Astrocyte of the spinal cord (primary cell): ENCODE measurements at places on chromosomes 13 and 19.

- DNase-seq, result no peak
Measured at GRCh38 chr13:78589206-78589605, 14.1 kb downstream of the POU4F1 start.

DNA sequence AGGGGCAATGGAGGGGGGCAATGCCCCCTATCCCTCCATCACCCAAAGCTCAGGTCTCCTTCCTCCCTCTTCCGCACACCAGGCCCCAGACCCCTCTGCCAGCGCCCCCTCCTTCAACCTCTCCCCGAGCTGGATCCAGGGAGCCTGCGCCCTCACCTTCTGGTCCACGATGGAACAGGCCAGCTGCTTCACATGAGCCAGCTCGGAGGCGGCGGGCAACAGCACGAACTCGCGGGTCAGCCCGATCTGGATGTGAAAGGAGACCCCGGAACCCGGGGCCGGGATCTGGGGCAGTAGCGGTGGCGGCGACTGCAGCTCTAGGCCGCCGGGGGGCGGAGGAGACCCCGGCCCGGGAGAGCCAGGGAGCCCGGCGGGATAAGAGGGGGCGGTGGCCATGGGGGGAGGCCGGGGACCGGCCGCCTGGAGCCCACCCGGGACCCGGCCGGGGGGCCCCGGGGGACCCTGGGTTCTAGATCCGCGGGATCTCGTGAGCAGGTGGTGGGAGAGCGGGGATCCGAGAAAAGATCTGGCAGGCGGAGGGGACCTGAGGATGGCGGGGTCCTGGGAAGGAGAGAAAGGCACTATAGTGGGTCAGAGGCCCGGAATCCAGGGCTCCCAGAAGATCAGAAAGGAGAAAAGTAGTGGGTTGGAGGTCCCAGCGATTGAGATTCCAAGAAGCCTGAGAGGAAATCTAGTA is 791 bp downstream of the PRKD2 start:
- DNase-seq, result no peak

DNA sequence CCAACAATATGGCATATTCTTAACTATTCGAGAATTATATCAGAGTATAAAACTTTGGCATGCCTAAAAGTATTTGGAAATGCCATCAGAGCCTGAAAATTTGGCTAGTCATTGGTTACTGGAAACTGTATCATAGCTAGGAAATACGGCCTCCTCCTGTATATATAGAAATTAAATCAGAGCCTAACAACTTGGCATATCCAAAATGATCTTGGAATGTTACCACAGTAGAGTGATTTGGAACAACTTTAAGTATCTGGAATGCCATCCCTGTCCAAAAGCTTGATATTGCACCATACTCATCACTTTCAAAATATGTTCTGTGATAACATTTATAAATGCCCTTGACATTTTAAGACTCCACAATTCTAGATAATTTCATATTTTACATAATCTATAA is 335.8 kb downstream of the SLITRK1 start:
- no peak for DNase-seq

- DNase-seq, result peak; percentile 43
Measured at GRCh38 chr19:6674868-6675305, 4.9 kb upstream of the TNFSF14 start.

DNA sequence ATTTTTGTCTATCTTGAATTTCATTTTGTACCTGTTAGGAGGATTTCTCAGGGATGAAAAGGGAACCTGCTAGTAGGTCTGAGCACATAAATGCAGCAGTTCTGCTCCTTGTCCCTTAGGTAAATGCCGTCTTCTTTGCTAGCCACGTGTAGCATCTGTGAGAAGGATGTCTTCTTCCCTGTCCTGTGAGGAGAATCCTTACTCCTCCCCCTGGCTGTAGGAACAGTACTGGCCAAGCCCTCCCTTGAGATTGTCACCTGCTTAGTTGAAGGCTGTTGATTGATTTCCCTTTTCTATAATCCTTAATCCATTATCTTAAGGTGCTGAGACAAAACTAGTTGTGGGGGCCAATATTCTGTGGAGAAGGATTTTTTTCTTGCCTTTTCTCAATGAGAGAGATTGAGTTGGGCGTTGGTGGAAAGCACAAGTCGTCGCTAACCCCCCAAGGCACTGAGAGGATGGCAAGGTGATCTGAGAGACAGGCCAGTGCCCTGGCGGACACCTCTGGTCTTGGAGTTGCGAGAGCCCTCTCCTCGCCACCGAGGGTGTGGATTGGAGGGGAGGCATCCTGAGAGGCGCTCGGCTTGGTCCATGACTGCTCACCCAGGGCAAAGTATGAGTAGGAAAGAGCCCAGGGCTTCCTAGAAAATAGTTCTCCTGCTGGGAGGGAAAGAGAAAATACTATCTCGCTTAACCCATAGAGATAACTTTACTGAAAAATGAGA is 216.7 kb downstream of the ATP8A2 start:
- no peak for DNase-seq

DNA sequence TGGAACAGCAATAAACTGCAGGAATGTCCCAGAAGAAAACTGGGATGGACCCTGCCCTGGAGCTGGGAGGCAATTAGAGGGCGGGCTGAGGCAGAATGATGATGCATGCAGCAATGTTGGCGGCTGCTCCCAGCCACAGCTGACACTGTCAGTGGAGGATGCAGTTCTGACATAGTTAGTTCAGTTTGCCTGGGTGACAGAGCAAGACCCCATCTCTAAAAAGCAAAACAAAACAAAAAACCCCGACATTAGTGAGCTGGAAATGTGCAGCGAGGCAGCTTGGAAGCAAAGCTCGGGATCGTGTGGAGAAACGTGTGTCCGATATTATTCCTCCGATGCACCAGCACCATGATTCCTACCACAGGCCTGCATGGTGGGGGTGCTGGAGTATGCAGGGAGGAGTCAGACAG is 110.1 kb upstream of the UQCRFS1 start:
- no peak for DNase-seq

DNA sequence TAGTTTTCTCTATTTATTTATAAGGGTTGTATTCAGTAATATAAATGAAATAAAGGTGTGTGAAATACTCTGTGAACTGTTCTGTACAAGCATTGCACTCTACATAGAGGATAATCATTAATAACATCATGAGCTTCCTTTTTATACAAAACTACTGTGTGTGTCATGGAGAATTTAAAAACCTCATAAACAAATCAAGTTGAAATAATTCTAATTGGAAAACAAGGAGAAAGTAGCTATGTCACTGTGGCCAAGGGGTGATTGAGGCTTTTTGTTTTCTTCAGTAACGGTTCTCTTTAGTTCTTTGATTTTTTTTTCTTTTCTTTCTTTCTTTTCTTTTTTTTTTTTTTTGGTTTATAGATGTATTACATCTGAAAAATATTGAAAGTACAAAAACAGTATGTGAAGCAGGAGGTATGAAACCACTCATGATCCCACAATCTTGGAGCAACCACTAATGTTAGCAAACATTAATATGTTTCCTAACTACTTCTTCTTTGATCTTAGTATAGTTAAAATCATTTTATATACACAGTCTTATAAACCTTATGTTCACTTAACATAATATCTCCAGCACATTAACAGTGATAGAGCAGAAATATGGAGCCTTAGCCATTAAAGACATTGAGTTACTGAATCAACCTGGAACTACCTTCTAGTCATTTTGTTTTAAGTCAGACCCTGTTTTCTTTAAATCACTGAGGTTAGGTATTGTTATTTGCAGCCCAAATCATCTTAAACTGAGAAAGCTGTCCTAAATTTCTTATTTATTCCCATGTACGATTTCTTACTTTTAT is 45.4 kb downstream of the WDFY2 start:
- DNase-seq, result no peak

- no peak for DNase-seq
Measured at GRCh38 chr13:34412817-34413375, 529.2 kb upstream of the NBEA start.

DNA sequence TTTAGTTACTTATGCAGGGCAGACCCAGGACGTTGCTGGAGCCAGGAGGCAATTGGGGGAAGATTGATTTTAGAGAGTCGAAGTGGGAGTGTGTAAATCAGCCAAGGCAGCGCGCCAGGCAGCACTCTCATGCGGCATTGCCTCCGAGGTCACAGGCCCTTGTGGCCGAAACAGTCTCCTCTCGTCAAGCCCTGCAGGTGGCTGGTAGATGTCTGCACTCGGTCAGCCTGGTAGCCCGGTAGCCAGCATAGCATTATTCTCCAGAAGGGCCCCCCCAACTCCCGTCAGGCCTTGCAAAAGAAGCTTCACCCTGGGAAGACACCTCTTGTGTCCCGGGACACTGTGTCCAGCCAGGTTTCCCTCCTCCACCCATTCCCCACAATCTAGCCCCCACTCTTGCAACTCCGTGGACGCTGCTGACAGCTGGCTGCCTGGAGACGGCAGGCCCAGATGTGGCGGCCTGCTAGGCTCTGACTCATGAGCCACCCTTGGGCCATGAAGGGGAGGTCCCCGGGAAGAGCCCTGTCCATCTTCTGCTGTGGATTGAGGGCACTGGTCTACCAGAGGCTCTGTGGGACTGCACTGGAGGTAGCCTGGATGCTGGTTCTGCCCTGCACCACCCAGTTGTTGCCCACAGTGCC is 2.6 kb upstream of the PEPD start:
- DNase-seq, result no peak

DNA sequence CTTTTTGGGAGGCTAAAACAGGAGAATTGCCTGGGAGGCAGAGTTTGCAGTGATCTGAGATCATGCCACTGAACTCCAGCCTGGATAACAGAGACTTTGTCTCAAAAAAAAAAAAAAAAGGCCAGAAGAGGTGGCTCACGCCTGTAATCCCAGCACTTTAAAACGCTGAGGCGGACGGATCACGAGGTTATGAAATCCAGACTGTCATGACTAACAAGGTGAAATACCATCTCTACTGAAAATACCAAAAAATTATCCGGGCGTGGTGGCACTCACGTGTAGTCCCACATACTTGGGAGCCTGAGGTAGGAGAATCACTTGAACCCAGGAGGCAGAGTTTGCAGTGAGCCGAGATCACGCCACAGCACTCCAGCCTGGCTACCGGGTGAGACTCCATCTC is 39.9 kb downstream of the ZNF611 start:
- no peak for DNase-seq
